ENCODE measurements at places on chromosomes 7 and 10. TPM values are rescaled to one million over a fixed set of nuclear protein-coding genes. Genes with fewer than 3 reads are reported as not detected.

C10orf105 gene
- polyA plus RNA-seq = 0.15 TPM

CHAT gene
- not detected for polyA plus RNA-seq

GRCh38 chr7:38673795-38674194 is 42.6 kb upstream of the AMPH start:
- no peak for DNase-seq

DNA sequence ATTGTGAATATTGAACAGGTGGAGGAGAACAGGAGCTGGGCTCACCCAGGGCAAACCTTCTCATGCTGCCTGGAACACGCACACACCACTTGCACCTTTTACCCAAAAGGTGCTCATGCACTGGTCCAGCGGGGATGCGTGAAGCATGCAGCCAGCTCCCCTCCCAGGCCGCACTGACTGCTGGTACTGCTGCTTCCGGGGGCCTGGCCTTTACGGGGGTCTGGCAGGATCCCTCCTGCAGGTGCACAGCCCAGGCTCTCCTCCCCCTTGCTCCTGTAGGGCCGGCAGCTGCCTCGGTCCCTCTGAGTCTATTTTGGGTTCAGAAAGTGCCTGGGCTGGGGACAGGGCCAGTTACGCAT is 221.7 kb downstream of the DNAJB6 start:
- DNase-seq = no peak

GRCh38 chr10:124952123-124952522 is 10.2 kb downstream of the ZRANB1 start:
- no peak for DNase-seq

DNA sequence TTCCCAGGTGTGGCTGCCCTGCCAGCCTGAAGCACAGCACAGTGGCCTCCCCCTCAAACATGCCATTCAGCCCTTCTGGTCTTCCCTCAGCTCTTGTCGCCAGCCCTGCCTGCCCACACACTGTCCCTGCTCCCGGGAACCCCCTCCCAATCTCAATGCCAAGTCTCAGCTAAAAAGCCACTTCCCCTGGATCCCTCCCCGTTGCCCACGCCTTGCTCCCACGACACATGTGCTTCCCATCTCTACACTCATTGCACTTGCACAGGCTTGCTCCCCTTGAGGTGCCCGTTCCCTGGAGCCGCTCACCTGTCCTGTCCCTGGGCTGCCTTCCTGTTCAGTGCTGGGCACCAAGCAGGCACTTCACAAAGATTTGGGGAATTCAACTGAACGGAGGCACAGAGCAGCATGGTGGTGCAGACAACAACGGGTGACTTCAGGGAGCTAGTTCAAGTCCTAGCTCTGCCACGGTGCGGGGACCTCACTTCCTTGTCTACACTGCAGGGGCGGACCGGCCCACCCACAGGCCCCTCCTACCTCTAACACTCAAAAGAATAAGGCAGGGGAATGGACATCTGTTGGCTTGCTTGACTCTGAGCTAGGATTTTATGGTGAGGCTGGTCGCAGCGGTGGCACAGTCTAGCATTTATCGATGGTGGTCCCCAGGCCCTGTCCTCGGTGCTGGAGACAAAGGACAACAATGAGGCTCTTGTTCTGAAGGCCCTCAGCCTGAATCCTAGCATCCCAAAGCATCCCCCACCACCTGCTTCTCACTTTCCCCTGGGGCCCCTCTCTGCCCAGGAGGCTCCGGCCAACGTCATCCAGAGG is 18.4 kb downstream of the RGS10 start:
- DNase-seq = no peak

TMEM229A gene
- not detected for polyA plus RNA-seq

C7orf25 gene
- polyA plus RNA-seq = 10.3 TPM

DNA sequence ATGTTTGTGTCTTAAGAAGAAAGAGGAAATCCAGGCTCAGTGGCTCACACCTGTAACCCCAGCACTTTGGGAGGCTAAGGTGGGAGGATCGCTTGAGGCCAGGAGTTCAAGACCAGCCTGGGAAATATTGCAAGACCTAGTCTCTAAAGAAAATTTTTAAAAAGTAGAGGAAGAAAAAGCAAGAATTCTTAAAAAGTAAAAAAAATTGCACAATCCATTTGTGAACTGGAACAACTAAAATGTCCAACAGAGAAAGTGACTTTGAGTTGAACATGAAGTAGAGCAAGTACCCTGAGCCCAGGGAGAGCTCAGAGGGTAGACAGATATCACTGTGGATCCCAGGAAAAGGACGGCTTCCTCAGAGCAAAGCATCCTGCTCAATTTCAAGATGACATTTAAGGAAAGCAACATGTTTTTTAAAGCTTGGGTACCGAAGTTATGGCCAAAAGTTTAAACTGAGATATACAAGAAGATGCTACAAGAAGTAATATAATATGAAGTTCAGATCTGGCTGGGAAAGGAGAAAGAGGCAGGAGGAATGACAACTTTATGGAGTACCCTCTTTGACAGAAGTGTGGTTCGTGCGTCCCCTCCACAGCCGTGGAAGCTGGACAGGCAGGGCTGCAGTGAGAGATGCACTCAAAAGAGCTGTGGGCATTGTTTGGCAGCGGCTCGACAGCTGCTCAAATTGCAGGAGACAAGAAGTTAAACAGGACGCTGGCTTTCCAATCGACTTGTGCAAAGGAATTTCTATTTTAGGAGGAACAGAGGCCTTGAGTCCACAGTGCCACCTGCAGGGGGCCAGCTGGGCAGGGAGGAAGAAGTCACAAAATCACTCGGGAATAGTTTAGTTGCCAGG is 201.3 kb downstream of the JCAD start:
- peak; percentile 67 for DNase-seq

DNA sequence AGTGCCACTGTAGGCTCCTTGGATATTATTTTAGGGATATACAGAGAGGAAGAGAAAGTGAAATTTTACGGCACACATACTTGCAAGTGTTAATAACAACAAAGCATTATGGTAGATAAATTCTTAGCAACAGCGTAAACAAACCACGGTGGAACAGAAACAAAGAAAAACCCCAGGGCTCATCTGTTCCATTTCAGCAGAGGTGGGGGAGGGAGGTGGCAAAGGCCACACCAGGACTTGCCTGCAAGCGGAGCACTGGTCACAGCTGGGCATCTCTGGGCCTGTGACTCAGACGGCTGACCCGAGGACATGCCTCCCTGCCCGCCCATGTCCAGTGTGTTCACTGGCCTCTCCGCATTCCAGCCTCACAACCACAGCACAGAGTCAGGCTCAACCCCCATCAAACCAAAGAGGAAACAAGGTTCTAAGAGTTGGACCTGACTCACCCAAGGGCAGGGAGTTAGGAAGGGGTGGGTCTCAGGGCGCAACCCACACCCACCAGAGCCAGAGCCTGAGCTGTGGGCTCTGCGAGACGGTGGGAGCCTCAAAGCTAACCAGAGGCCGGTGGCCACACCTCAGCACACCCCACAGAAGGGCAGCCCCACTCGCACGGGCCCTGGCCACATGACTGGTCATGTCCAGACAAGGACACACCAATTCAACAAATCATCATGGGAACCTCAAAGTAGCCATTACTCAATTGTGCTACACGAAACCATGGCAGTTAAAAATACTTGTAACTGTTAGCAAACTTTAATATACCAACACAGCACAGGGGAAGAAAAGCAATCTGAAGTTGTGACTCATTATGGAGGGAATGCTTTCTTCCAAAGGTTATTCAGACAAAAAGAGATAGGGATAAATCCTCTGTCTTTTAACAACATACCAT is 10.7 kb downstream of the ESYT2 start:
- peak; percentile 83 for DNase-seq

DNA sequence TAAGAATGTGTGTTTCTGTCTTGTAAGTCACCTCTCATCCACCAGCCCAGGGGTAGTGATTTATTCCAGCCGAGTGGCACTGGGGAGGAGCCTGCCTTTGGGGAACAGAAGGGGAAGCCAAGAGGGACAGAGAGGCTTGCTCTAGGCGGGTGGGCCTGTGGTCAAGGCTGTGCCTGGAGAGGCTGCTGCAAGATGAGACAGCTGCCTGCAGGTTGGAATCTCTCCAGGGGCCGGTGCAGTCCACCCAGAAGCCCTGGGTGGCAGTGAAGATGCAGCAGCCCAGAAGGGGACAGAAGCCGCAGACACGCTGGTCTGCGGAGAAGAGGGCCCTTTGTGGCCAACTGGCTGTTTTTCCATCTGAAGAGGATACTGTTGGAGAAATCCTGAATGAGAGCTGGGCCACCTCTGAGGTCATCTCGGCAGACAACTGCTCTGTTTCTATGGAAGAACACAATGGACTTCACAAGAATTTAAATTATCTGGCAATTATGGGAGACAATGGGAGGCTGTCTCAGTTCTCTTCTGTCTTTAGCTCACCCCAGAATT is 175.7 kb downstream of the GFRA1 start:
- DNase-seq = no peak

GRCh38 chr7:65444899-65445823 is 71.5 kb downstream of the ZNF92 start:
- no peak for DNase-seq

GRCh38 chr7:134890246-134891240 is 95.8 kb upstream of the AGBL3 start:
- DNase-seq = no peak

PDE6C gene
- not detected for polyA plus RNA-seq

DNA sequence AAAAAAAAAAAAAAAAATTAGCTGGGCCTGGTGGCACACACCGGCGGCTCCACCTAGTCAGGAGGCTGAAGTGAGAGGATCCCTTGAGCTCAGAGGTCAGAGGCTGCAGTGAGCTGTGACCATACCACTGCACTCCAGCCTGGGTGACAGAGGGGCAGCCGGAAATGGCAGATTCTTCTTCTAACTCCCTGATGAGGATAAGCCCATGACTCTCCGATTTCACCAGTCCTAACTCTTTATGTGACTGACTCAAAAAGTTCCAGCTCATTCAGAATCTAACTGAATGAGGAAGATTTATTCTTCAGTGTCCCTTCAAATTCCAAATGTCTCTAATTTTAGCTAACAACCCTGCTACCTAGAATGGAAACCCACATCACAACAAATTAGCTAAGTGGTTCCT is 4.2 kb downstream of the C10orf67 start:
- no peak for DNase-seq

DNA sequence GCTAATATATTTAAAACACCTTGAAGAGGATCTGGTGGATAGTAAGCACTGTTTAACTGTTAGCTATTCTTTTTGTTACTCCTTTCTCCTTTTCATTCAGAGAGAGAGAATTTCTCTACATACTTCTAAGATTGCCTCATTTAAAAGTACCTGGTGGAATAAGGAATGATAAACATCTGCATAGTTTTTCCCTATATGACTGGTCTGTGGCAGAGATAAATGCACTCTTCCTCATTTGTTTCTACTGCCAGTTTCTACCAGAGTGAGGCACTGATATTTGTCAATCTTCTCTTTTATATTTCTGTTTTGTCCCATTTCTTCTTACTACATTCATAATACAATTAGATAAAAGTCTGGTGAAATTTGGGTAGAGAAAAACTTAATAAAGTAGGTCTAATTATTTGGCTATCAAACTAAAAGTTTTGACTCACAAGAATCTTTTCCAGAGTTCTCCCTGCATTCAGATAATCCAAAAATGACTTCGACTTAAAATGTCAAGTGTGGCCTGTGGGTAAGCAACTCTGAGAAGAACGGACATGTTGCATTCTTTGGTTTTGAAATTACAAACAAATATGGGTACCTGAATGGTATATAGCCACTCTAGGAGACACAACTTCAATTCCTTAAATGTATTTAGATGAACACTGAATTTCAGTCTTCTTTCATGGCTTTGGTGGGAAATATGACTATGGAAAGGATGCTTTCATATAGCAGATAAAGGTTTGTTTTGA is 38.8 kb downstream of the RNLS start:
- DNase-seq = no peak

TMEM236 gene
- 0.37 TPM for polyA plus RNA-seq

DNA sequence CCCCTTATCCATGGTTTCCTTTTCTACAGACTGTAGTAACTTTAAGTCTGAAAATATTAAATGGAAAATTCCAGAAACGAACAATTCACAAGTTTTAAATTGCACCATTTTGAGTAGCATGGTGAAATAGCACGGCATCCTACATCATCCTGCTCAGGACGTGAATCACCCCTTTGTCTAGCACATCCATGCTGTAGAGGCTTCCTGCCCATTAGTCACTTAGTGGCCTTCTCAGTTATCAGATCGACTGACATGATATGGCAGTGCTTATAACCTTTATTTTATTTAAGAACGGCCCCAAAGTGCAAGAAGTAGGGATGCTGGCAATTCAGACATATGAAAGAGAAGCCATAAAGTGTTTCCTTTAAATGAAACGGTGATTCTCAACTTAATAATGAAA is 82.7 kb downstream of the CPXM2 start:
- no peak for DNase-seq

INA gene
- polyA plus RNA-seq = not detected

SCIN gene
- polyA plus RNA-seq = 0.07 TPM

GRCh38 chr10:64112701-64113355 is 591.6 kb downstream of the REEP3 start:
- no peak for DNase-seq

GRCh38 chr7:151126491-151127137 is 40.3 kb downstream of the AGAP3 start:
- no peak for DNase-seq

DNA sequence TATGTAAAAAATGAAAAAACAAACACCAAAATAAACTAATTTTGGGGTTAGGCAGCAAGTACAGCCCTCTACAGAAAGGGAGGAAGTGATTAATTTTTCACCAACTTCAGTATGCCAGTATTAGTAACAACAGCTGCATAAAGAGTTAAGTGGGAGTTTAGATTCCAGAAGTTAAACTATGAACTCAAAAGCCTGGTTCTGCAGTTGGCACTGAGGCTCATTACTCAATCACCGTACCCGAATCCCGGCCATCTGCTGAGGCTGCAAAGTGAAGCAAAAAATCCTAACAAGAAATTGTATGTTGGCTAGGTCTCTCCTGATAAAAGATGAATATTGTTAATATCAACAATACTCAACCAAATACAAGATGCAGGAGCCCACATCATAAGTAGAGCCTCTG is 4.0 kb downstream of the NUDT5 start:
- no peak for DNase-seq

DNA sequence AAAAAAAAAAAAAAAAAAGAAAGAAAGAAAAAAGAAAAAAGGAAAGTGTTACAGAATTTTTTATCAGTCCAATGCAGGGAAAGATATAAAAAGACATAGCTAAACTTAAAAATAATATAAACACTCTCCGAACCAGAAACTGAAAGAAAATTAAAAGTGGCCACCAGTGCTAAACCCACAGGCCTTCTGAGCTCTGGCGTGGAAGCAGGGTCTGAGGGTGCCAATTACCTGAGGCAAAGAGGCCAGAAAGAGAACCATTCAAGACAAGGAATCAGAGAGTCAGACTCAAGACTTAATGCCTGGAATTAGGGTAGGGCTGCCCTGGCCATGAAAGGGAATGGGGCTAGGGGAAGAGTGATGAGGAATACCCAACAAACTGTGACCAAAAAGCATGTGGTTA is 36.9 kb upstream of the STARD3NL start:
- DNase-seq = no peak

DNA sequence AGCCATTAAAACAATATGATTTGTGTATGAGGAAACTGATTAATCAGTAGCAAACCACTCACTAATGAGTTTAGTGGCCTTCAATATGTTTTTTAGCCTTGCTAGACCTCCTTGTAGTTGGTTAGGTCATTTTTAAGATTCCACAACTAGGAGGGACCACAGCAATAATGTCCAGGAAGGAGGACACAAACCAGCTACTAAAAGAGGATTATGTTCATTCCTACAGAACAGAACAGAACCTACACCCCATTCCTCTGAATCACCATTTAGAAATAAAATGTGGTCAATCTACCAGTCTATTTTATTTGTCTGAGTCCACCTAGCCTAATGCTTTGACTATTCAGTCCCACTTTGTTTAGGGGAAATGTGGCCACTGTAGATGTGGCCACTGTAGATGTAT is 226.3 kb downstream of the GLI3 start:
- no peak for DNase-seq

TTYH3 gene
- polyA plus RNA-seq = 8.6 TPM

GRCh38 chr7:83466956-83467355 is 182.0 kb downstream of the SEMA3E start:
- DNase-seq = no peak

PDZD7 gene
- polyA plus RNA-seq = 0.13 TPM
